ENCODE measurements at places on chromosomes 3 and 15.

- no peak for DNase-seq
These were observed 1.5 kb downstream of the TCAIM start for GRCh38 chr3:44340058-44340395.

- no peak for DNase-seq
These were observed 87.3 kb downstream of the FBLN2 start for GRCh38 chr3:13636186-13636585.

GRCh38 chr3:186986816-186987215 lies 56.5 kb downstream of the ST6GAL1 start:
- no peak for DNase-seq

DNA sequence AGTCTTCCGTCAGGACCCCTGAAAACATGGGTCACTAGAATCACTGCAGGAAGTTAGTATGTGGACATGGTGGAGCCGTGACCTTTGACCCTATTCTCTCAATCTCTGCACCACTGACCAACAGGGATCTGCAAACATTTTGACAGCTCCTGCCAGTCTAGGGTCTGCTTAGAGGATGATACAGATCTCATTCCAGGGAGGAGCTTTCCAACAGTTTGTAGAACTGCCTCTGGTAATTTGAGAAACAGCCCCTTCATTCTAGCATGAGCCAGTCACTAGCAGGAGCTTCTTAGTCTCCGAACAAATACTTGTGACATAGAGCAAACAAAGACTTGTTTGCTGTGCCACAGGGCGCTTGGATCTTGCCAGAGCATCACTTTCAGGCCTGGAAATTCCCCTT lies 270.3 kb upstream of the CFAP20DC start:
- DNase-seq: no peak

DNA sequence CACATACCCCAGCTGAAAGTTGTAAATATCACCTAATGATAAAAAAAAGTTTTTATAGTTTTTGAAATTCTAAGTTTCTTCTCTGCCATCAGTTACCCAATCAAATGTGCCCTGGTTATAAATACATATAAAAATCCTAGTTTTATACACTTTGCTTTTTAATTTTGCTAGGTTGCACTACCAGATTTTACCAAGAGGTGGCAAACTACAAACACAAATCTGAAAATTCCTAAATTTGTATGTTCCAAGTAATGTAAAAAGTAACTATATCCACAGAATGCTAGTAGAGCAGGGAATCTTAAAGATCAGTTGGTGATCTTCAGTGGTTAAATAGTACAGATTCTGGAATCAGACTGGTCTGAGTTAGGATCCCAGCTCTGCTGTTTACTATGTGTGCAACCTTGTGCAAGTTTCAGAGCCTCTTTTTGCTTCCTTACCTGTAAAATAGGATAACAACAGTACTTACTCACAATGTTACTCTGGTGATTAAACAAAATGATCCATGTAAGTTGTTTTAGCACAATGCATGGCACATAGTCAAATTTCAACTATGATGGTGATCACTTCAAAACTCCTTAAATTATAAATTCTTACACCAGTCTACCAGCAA lies 11.0 kb downstream of the TRPM7 start:
- no peak for DNase-seq

- DNase-seq: no peak
These were observed 3.1 kb upstream of the PLA2G4F start for GRCh38 chr15:42159381-42160015.

DNA sequence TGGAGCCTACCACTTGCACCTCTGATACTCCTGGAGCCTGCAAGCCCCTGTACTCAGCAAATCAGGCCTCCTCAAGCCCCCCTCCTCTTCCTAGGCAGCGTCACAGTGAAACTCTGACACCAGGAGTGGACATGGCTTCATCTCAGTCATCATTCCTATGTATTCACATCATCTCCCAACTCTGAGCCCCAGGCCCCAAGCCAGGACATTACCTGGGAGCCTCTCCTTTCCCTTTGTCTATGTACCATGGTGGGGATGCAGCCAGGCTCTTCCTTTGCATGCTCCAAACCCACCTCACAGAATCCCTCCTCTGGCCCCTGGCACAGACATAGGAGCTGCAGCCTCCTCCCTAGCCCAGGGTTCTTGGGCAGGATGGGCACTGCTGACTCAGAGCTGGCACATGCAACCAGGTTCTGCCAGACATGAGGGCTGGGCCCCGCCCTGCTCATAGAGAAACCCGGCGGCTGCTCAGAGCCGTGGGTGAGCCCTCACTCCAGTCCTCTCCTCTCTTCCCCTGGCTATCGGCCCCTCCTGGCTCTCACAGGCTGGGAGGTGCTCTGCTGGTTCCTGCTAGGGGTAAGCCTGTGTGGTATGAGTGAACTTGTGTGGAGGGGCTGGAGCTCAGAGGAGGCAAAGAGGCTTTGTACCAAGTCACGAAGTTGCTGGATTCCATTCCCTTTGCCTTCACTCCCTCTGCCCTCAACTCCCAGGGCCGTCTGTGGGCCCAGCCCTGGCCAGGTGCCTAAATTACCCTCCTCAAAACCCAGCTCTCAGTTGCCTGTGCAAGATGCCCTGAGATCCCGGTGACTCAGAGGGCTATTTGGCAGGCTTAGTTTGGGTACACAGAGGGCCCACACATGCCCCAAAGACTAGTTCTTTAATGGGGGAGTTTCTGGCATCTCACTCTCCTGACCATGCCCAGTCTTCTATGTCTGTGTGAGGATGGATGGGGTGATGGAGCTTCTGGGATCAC lies 1.9 kb upstream of the PLCD1 start:
- DNase-seq: no peak

GRCh38 chr3:31892916-31893573 lies 88.0 kb downstream of the OSBPL10 start:
- no peak for DNase-seq

GRCh38 chr15:100833417-100834389 lies 45.9 kb upstream of the ALDH1A3 start:
- DNase-seq: no peak

GRCh38 chr15:35738370-35738769 lies 192.4 kb upstream of the DPH6 start:
- no peak for DNase-seq

DNA sequence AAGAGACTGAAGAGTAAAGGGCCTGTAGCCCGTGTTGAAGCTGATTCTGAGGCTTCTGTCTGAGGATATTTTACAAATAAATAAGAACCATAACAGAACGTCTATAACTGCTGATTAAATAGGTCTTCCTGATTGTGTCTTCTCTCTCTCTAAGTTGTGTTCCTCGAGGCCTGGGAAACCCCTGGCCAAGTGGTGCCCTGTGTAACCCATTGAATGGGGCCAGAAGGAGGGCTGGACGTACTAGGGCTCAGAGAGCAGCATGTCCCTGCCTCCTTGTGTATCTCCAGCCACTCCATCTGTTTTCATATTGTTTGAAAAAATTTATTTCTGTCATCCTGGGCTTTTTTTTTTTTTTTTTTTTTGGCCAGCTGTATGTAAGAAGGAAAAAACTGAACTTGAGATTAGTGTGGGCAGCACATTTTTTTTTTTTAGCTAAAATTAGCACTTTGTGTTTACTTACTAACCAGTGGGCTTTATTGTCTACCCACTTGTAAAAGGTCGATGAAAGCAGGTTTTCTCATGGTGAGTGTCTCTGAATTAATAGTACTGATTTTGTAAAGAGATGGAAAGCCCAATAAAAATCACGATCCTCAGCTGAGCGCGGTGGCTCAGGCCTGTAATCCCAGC lies 10.7 kb downstream of the DHX30 start:
- no peak for DNase-seq

DNA sequence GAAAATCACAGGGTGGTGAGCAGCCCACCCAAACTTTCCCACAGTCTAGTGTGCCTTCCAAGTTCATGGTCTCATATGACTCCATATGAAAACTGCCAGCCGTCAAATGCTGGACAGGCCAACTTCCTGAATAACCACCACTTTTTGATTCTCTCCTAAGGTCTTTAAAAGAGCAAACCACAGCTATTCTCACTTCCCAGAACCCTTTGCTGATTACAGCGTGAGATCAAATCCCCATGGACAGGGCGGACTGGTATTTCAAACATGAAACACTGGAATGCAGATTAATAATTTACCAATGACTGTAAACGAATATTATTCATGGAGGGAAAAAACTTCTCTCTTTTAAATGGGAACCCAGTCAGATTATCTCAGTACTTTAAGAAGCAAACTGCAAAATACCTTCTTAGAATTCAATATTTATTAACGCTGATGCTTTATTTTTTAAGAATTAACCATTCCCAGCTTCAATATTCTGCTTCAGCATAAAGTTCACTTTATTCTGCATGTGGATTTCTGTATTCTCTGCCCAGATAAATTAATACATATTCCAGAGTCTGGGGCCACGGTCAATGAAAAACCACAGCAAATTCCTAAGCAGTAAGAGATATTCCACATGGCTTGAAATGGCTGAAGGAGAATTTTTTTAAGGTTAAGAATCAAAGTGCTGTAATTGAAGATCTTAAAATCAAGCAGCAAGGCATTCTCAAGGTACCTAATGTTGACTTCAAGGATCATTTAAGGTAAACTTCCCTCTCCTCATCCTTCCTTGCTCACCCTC lies 42.9 kb downstream of the MYO1E start:
- DNase-seq: no peak

DNA sequence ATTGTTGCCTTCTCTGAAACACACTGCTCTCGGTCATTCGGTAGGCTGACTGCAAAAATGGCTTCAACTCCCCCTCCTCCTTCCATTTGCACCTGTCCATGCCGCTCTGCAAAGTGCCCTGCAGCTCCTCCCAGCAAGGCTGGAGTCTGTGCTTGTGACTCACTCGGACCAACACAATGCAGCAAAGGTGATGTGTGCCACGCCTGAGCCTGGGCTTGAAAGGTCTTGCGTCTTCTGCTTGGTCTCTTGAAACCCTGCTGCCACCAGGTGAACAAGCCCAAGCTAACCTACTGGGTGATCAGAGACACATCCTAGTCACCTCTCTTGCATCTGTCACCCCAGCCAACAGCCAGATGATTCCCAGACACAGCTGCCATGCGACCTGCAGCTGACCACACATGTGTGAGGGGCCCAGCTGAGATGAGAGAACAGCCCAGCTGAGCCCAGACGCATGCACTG lies 71.1 kb downstream of the MGLL start:
- DNase-seq: no peak

DNA sequence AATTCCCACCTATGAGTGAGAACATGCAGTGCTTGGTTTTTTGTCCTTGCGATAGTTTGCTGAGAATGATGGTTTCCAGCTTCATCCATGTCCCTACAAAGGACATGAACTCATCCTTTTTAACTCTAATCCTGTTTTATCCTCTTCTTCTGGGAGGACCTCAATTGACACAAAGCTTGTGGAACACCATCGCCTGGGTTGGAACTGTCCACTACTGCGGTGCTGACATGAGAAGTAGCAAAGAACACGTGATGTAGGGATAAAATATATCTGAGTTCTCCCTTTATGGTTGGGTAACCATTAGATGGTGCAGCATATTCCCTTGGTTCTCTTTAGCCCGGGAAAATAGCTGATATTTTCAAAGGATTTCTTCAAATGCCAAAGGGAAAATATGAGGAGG lies 105.3 kb upstream of the TOPAZ1 start:
- no peak for DNase-seq

- no peak for DNase-seq
These were observed 33.7 kb downstream of the SST start for GRCh38 chr3:187636528-187636927.

- DNase-seq: peak; percentile 18
These were observed 59.4 kb downstream of the TMEM44 start for GRCh38 chr3:194573680-194574437.

- DNase-seq: no peak
These were observed 143.4 kb downstream of the GREM1 start for GRCh38 chr15:32861174-32861573.

DNA sequence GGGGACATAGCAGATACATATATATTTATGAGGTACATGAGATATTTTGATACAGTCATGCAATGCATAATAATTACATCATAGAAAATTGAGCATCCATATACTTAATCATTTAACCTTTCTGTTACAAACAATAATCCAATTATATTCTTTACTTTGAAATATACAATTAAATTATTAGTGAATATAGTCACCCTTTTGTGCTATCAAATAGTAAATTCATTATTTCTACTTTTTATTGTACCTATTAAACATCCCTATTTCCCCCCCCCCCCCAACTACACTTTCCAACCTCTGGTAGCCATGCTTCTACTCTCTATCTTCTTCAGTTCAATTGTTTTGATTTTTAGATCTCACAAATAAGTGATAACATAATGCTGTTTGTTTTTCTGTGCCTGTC lies 719.1 kb downstream of the ZBBX start:
- DNase-seq: no peak

DNA sequence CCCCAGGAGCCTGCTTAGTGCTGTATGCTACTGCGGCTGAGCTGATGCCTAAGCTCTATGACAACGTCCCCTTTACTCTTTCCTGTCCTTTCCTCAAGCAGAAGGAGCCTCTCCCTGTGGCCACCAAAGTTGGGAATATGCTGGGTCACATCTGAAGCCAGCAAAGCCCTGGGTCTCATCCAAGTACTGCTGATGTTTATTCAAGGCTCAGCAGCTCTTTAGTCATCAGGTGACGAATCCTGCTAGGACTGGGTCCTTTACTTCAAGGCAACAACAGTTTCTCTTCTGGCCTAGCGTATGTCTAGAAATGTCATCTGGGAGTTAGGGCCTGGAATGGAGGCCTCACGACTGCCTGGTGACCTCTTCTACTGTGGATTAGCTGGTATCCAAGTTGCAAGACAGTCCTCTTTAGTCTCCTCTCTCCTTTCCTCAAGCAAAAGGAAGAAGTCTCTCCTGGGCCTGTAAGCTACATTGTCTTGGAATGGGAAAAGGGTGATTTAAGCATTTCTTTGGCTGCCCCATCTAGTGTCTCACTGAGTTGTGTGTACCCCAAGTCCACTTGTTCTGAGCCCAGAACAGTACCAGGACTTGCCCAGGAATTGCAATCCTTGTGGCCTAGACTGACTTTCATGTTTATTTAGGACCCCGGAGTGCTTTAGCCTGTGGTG lies 63.9 kb downstream of the TNFAIP8L3 start:
- no peak for DNase-seq

GRCh38 chr3:53216723-53217122 lies 39.1 kb downstream of the TKT start:
- DNase-seq: no peak

GRCh38 chr3:140467796-140468315 lies 210.0 kb upstream of the TRIM42 start:
- DNase-seq: no peak

- DNase-seq: no peak
These were observed 350.6 kb downstream of the PLCL2 start for GRCh38 chr3:17235310-17235709.

GRCh38 chr3:184832044-184832443 lies 20.1 kb downstream of the VPS8 start:
- DNase-seq: no peak

All from stimulated activated CD4-positive, alpha-beta T cell treated with anti-CD3 and anti-CD28 coated beads, TNF-alpha, amount 100 ng/mL, for 48 hours (primary cell).